ENCODE measurements at places on chromosomes 13 and 19.

DNA sequence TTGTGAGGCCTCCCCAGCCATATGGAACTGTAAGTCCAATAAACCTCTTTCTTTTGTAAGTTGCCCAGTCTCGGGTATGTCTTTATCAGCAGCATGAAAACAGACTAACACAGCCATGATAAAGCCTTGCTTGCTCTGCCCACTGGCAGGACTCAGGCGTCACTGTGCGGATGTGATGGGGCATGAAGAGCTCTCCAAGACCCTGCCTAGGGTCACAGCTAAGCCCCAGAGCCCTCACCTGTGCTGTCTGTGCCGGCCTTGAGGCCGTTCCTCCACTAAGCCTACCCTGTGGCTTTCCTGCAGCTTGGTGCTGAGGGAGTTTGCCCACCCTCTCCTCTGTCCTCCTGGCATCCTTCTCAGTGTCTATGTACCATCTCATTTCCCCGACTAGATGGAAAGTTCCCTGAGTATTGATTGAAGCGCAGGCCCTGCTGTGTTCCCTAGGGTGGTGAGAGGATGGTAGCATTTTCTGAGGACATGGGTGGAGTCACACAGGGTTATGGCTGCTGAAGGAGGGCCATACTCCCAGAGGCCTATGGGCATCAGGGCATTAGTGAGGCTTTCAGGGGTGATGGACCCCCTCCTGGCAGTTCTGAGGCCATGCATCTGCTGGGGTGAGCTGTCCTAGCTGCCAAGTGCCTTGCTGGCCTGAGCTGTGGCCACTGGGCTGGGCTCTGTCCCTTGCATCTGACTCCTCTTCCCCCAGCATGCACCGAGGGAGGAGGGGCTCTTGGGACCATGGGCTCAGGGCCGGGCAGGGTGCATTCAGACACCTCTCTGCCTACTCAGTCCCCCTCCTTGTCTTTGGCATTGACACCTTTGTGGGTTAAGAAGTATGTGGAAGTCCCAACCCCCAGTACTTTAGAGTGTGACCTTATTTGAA lies 75.3 kb downstream of the TEX29 start:
- no peak for DNase-seq
- peaks cover 4% of the 10 kb centered on the region for H3K27me3 ChIP-seq
- no peaks in the 10 kb centered on the region for H3K4me1 ChIP-seq

DNA sequence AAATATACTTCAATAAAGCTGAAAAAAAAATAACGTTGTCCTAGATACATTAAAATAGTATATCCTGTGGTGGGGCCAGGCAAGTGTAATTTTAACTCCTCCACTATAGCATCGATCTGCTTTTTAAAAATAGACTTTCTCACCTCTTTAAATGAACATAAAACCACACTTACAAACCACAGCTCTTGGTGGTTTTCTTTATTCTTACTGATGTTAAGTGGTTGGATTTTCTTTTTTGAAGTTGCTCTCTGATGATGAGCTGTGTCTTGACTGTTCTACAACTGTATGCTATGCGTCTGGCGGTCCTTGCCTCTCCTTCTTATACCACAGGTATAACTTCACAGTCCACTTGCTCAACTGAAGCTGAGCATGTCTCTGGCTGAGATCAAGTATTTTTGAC lies 721.5 kb upstream of the KLHL1 start:
- no peak for DNase-seq
- no peaks in the 10 kb centered on the region for H3K27me3 ChIP-seq
- no peaks in the 10 kb centered on the region for H3K36me3 ChIP-seq
- no peak overlapping the region for H3K27ac ChIP-seq
- H3K4me3 ChIP-seq: no peak overlapping the region
- no peaks in the 10 kb centered on the region for H3K4me1 ChIP-seq

DNA sequence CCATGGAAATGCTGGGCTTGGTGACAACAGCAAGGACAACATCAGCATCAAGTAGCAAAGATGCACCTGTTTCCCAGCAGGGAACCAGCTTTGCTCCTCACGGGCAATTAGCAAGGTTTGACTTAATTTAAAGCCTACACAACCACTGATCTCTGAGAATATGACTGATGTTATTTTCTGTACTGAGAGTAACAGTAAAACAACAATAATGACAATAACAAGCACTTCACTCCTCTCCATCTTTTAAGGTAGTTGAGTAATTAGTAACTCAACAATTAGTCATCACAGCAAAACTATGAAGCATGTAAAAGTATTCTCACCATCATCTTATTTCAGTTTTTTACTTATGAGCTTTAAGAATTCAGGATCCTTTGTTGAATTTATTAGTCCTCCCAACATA lies 37.3 kb downstream of the ENOX1 start:
- H3K4me3 ChIP-seq: no peak overlapping the region
- no peaks in the 10 kb centered on the region for H3K36me3 ChIP-seq
- no peak for DNase-seq
- no peaks in the 10 kb centered on the region for H3K4me1 ChIP-seq
- no peak overlapping the region for H3K27ac ChIP-seq
- H3K27me3 ChIP-seq: peaks cover 1% of the 10 kb centered on the region

DNA sequence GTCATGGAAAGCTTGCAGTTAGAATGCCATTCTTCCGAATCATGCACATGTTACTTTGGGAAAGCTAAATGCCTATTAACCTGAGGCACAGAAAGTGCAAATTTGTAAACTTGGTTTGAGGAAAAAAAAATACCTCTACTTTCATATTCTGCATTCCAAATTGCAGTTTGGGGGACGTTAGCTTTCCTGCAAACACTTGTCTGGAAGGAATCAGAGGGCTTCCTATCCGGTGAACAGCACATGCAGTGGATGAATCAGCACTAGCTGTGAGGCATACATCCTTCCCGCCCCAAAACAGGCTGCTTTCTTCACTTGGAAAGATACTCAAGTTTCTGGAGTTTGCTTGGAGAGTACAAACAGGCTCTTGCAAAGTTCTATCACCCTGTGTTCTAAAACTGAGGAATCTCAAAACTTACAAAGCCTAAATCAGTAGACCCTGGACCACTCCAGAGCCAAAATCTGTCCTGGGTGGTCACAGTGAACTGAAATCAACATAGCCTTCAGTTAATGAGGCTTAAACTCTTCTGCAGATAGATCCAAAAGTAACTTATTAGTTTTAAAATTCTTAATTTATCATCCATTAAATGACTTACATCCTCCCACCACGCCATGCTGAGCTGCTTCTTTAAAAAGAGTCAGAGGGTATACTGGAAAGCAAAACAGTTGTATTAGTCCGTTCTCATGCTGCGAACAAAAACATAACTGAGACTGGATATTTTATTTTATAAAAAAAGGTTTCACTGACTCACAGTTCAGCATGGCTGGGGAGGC lies 802.3 kb upstream of the ARGLU1 start:
- DNase-seq: no peak
- no peak overlapping the region for H3K27ac ChIP-seq
- no peak overlapping the region for H3K4me3 ChIP-seq

GRCh38 chr13:24128112-24128511 lies 32.4 kb upstream of the SPATA13 start:
- no peak overlapping the region for H3K4me3 ChIP-seq
- peaks cover 27% of the 10 kb centered on the region for H3K4me1 ChIP-seq
- H3K27ac ChIP-seq: no peak overlapping the region
- H3K27me3 ChIP-seq: peaks cover 3% of the 10 kb centered on the region

- peaks cover 5% of the 10 kb centered on the region for H3K36me3 ChIP-seq
- peaks cover 19% of the 10 kb centered on the region for H3K4me1 ChIP-seq
- H3K27ac ChIP-seq: peak overlapping the region; percentile 95
- DNase-seq: peak; percentile 32
Observed at GRCh38 chr13:40445557-40445990, 220.9 kb downstream of the FOXO1 start.

DNA sequence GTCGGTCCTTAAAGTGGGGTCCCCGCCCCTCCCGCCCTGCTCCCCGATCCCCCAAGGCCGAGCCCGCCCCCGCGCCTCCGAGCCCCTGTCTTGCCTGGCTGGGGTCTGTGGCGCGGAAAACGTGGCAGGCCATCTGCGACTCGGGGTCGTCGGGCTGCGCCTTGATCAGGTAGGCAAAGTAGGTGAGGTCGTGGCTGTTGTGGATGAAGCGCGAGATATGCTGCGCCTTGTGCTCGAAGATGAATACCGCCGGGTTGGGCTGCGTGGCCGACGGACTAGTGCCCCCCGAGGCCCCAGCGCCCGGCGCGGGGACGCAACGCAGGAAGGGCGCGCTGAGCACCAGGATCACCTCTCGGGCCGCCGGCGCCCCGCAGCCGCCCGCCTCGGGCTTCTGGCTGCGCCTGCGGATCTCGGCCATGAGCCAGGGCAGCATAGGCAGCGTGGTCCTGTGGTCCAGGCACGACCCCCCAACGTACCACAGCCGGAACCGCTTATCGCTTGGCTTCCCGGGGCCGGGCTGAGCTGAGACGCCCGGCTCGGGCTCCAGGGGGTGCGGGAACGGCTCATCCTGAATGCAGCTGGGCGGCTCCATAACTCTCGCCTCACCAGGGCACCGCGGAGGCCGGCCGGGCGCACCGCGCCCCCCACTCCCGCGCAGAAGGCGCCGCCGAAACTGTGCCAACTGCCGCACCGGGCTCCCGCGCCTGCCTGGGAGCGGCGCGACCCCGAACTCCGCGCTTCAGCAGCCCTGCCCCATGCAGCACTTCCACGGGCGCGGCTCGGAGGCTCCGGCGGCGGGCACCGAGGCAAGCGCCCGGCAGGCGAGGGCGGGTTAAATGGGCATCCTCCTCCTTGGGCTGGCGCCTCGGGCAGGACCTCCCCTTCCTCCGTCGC lies 546 bp downstream of the TBC1D4 start:
- DNase-seq: peak; percentile 42
- H3K4me3 ChIP-seq: peak overlapping the region; percentile 97
- H3K27me3 ChIP-seq: peaks cover 6% of the 10 kb centered on the region
- H3K27ac ChIP-seq: no peak overlapping the region

GRCh38 chr19:6481541-6482342 lies at the start of gene DENND1C:
TSS of gene DENND1C (minus strand) at chr19:6481787. CDS start at chr19:6481695, 92 bp downstream.
- no peaks in the 10 kb centered on the region for H3K36me3 ChIP-seq
- H3K27me3 ChIP-seq: peaks cover 2% of the 10 kb centered on the region
- no peak within 1 kb of the TSS for H3K27ac ChIP-seq
- DNase-seq: peak; percentile 61
- no peak within 1 kb of the TSS for H3K4me3 ChIP-seq
- peaks cover 4% of the 10 kb centered on the region for H3K4me1 ChIP-seq

GRCh38 chr13:70623239-70623638 lies 515.0 kb upstream of the KLHL1 start:
- no peaks in the 10 kb centered on the region for H3K36me3 ChIP-seq
- H3K4me3 ChIP-seq: no peak overlapping the region
- no peaks in the 10 kb centered on the region for H3K27me3 ChIP-seq
- no peak for DNase-seq
- H3K4me1 ChIP-seq: no peaks in the 10 kb centered on the region
- no peak overlapping the region for H3K27ac ChIP-seq

GRCh38 chr19:18440415-18440877 lies 2.5 kb upstream of the ISYNA1 start:
- H3K4me1 ChIP-seq: peaks cover 15% of the 10 kb centered on the region
- H3K27me3 ChIP-seq: peaks cover 17% of the 10 kb centered on the region
- H3K4me3 ChIP-seq: no peak overlapping the region
- peaks cover 7% of the 10 kb centered on the region for H3K36me3 ChIP-seq
- no peak overlapping the region for H3K27ac ChIP-seq

DNA sequence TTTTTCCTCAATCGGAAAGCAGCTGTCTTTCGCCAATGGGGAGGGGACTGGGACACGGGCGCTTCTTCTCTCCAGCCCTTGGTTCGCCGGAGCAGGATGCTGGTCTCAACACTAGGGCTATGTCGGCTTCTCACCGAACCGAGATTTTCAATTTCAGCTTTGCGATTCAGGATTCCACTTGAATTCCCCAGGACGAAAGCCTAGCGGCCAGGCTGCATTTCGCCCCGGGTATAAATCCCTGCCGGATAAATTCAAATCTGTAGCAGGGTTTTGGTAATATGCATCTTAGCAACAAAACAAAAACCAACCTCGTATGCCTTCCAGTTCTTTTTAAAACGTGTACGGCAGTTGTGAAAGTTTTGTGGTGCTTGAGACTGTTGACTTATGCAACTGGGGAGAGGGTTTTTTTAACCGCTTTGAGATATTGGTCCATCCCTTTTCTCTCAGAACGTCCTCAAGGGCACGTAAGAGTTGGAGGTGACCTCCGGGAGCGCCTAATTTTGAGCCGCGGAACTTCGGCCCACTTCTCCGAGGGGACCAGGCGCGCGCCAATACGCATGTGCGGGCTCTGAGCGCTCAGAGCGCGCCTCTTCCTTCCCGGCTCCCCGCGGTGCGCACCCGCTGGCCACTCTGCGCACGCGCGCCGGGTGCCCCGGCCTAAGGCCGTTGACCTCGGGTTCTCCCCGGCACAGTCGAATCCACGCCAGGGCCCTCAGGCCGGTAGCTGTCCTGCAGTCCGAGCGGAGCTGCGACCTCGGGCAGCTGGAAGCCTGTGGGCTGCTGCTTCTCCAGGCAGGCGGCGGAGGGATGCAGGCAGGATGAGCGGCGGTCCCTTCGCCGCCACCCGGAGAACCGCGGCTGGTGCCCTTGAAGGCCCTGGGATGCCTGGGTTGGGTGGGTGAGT lies 7.6 kb downstream of the POU4F1 start:
- peaks cover 2% of the 10 kb centered on the region for H3K36me3 ChIP-seq
- DNase-seq: peak; percentile 62
- peaks cover 30% of the 10 kb centered on the region for H3K4me1 ChIP-seq
- H3K4me3 ChIP-seq: peak overlapping the region; percentile 42
- H3K27me3 ChIP-seq: peaks cover 30% of the 10 kb centered on the region

DNA sequence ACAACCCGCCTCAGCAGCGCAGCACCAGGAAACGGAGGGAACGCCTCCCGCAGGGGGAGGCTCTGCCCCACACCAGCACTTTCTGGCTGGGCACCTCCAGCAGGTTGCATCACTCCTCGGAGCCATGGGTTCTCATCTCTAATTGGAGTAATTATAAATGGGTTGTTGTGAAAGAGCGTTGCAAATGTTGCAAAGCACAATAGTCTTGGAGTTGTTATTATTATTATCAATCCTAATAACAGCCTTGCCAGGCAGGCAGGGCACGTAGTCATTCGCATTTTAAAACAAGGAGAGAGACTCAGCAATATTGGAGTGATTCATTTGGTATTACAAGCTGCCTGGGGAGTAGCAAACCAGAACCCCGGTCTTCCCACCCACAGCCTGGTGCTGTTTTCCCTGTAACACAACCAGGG lies 108.6 kb upstream of the GJB6 start:
- H3K27me3 ChIP-seq: peaks cover 3% of the 10 kb centered on the region
- no peak overlapping the region for H3K4me3 ChIP-seq
- no peak for DNase-seq
- H3K4me1 ChIP-seq: peaks cover 13% of the 10 kb centered on the region
- no peaks in the 10 kb centered on the region for H3K36me3 ChIP-seq
